Upper lobe of right lung (tissue), 1 donor: ENCODE measurements at places on chromosomes 2 and 18. TPM values are rescaled to one million over a fixed set of nuclear protein-coding genes. Genes with fewer than 3 reads are reported as not detected.

WNT10A gene
- total RNA-seq = 0.90 TPM

GRB14 gene
- total RNA-seq = 8.9 TPM

VSNL1 gene
- 1.2 TPM for total RNA-seq

UGT1A4 gene
- total RNA-seq = not detected

ACVR1C gene
- 1.1 TPM for total RNA-seq

DNA sequence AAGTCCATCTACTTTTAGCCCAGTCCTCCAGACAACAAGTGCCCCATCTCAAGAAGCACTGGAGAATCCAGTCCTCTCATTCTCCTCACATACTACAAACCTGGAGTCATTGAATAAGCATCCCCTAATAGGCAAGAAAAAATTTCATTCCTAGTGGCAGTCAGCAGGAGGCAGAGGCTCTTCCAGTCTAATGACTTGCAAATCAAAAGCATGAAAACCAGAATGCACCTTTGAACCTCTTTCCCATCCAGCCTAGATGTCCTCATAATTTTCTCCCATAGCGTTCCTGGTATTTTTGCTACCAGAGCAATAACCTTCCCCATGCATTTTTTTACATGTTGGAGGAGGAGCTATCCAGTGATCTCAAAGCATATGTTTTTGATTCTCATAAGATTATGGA lies 252.6 kb downstream of the TTC32 start:
- DNase-seq = no peak

DNA sequence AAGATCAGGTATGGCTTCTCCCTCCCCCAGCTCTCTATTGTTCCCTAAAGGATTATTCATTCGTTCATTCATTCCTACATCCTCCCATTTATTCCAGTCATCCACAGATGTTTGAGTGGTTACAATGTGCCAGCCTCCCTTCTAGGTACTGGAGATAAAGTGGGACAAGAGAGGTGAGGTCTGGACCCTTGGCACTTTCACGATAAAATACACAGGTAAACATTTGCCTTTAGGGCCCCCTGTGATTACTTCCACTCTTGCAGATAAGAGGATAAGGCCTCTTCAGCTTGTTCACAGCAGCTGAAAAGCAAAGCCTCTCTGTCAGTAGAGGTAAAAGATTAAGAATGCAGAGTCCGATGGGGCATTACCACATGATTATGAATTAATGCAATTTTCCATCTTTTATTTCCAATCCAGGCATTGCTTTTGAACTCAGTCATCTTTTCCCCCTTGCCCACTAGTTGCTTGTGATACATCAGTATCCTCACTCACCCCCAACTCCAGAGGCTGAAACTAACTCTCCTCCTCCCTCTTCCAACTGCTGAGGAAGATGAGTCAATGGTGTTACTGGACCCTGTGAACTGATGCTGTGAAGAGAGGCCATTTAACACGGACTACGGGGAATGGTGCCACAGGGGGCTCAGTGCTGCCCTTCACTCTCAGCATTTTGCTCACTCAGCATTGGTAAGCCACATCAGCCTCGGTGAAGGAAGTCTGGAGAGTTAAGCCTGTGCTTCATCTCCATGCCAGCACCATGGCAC lies 1.1 kb upstream of the DPP4 start:
- DNase-seq = no peak

- no peak for DNase-seq
These were observed 105.2 kb upstream of the ARHGAP28 start for GRCh38 chr18:6624271-6624660.

DNA sequence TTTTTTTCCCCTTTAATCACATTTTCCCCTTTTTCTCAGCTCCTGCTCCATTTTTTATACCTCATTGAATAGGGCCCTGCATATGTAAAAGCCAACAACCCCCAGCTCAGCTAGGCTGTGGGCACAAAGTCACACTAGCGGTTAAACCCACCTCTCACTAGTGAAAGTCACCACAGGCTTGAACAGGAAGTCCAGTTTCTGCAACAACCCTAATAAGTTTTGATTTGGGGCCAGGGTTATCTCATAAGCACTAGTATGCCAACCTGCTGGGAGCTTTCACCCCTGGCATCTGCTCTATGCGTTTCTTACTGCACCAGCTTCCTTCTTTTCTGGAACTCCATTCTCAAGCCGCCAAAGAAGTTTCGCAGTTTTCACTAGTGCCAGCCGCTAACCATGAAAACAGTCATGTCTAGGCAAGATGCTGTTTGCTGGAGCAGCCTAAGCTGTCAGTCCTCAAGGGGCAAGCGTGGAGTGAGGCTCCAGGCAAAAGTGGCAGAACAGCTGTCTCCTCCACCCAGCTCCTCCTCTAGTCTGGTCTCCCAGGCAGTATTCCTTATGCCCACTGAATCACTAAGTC lies 197.0 kb upstream of the MEIS1 start:
- no peak for DNase-seq

- DNase-seq = no peak
These were observed 5.2 kb downstream of the EML6 start for GRCh38 chr2:54728669-54729120.

DNA sequence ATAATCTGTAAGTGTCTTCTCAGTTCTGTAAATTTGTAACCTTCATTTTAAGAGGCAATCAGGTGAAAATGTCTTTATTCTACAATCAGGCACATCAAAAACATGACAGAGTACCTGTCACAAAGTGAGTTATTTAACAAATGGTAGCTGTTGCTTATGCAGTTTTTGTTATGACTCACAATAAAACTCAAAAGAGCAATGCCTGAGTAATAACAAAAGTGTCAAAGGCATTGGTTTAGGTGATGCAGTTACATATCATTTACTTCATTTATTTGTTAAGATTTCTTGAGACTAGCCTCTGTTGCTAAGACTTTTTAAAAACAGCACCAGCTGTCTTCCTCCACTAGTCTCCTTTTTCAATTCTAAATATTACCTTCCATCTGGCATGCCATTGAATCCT lies 177.8 kb downstream of the KIAA1328 start:
- no peak for DNase-seq

- DNase-seq = no peak
These were observed 144.3 kb upstream of the SMAD7 start for GRCh38 chr18:49094979-49095632.

DNA sequence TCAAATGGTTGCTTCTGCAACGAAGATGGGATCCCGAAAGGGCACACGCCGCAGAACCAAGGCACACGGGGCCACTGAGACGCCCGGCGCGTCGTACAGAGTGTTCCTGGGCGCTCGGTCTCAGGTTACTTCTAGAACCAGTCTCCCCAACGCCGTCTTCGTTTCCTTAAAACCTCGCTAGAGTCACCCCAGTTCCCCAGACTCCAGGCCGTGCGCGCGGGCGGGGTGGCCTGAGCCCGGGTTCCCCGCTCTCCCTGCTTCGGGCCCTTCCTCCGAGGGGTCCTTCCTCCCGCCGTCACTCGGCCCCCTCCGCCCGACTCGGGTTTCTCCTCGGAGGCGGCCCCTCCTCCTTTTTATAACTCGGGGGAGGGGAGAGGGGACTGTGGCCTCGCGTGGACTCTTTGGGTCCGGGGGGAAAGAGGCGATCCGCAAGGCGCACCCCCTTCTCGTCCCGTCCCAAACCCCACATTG lies 774 bp upstream of the FZD7 start:
- peak; percentile 85 for DNase-seq

- no peak for DNase-seq
These were observed 539 bp downstream of the CYP27A1 start for GRCh38 chr2:218782528-218782844.

GRCh38 chr2:238155761-238156694 lies 2.7 kb upstream of the ERFE start:
- DNase-seq = no peak

DNA sequence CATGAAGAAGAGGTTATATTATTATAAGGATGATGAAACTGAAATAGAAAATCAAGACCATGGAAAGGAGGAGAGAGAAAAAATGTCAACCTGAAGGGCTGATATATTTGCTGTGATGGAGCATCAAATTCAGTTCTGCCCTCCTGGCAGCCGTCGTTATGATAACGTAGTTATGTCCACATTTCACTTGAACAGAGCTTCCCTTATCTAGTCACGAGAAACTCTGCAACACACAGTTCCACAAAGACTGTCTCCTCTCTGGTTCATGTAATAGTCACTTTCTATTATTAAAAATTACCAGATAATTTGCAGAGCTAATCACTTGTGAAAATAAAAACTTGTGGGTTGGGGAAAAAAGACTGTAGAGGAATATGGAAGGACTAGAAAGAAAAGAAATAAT lies 19.5 kb upstream of the RBMS1 start:
- no peak for DNase-seq

- DNase-seq = no peak
These were observed 171.6 kb downstream of the IKZF2 start for GRCh38 chr2:212979799-212980198.

- peak; percentile 8 for DNase-seq
These were observed 41.0 kb upstream of the GPR17 start for GRCh38 chr2:127604986-127605385.
